ENCODE measurements at places on chromosomes 4 and X.
A peak's percentile ranks its signal among the peaks of the same experiment; 100 is the strongest.

- peak; percentile 47 for DNase-seq
Observed at GRCh38 chrX:33434256-33435092, 223.1 kb upstream of the DMD start.

DNA sequence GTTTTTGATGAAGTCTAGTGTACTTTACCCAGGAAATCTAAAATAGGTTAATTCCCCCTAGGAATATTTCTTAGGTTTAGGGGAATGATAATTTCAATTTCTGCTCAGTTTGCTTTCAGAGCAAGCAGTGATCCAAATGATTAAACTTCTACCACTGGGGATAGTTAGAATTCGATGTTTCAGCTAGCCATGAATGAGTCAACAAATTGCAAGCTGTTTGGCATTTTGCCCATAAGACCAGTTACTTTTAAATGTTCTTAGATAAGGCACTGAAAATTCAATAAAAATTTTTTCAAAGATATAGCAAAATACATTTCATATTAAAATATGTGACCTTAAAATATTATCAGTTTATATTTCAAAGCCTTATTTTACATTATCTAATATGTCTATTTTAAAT is 993.6 kb downstream of the ARAP2 start:
- DNase-seq, result no peak

DNA sequence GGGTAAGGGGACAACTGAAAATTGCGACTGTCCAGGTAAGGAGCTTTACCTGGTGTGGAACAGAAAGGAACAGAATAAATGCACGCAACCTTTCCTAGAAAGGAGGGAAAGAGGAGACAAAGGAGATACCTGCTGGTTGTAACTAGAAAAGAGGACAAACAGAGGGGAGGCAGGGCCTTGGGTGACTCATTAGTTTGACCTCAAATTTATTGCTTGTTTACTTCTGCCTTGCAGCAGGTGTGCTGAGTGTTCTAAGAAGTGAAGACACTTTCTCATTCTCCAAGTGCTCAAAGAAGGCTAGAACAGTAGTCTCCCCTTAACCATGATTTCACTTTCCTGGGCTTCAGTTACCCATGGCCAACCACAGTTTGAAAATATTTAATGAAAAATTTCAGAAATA is 123.1 kb upstream of the BOD1L1 start:
- no peak for DNase-seq

GRCh38 chr4:81030061-81030980 is at the start of gene BMP3:
Gene BMP3, plus strand, starts transcription at chr4:81030708. Its CDS starts 577 bp downstream, at chr4:81031285.
- no peak for DNase-seq

- DNase-seq, result no peak
Observed at GRCh38 chrX:24426340-24426913, 38.7 kb upstream of the PDK3 start.

GRCh38 chr4:57090079-57090478 is 20.1 kb downstream of the IGFBP7 start:
- DNase-seq, result no peak

DNA sequence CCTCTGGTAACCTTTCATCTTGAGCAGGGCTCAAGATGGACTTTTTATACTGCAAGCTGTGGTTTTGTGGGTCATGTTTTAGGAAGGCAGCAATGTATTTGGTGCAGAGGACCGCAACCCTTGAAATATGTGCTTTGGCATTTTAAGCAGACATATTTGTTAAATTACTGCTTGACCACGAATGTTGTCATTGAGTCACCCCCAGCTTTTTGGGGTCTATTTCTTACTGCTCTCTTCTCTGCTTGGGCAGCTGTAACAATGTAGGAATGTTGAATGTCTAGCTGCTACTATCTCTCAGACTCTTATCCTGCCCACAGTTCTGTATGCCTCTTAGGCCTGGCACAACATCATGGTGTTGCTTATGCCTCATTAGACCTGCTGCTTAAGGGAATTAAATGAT is 6.0 kb downstream of the RBPJ start:
- no peak for DNase-seq

- DNase-seq, result no peak
Observed at GRCh38 chr4:126364311-126364911, 1049.7 kb downstream of the FAT4 start.

DNA sequence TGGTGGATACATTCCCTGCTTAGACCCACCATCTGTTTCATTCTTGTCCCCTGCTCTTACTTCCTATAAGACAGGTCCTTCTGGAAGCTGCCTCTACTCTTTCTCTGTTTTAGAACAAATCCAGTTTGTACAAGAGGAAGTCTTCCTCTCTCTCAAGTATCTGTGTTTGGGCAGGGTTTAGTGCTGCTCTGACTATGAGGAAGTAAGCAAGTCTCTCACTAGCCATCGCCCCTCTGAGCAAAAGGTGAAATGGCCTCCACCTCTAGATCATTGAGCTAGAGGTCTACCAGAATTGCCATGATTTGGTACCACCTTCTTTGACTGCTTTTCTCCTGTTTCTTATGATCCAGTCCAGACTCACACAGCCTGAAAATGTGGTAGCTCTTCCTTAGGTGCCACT is 8.4 kb downstream of the BTK start:
- DNase-seq, result no peak

- no peak for DNase-seq
Observed at GRCh38 chr4:177667687-177668086, 225.4 kb upstream of the AGA start.

DNA sequence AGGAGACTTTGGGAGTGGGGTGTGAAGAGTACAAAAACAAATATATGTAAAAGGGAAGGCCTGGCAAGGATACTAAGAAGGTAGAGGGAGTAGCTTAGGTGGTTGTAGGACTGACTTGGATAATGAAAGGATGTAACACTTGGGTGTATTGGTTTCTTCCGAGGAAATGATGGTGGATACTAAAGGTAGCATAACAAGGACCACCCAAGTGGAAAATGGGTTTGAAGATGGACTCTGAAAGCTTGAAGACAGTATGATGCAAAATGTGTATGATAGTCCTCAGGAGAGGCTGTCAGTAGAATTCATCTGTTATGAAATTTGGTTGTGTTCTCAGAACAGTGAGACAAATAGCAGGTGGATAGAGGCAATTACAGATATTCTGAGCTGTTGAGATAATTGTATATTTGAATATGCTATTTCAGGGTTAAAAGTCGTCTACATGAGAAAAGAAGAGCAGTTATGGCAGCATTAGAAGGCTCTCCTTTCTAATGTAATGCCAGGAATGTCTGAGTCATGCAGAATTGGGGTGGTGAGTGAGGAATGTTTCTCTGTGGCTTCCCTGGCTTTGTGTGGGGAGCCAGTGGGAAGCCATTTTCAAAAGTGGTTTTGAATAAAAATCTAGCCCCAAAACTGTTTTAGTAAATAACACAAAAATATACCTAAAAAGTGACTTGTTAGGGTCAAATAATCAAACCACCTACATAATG is 75.6 kb downstream of the FHIP1A start:
- DNase-seq, result no peak

- no peak for DNase-seq
Observed at GRCh38 chrX:138866643-138867042, 155.1 kb upstream of the FGF13 start.

Measured in NCI-H1694 (cell line).